ENCODE measurements at places on chromosomes 3 and 15. TPM values are rescaled to one million over a fixed set of nuclear protein-coding genes. Genes with fewer than 3 reads are reported as not detected.

DNA sequence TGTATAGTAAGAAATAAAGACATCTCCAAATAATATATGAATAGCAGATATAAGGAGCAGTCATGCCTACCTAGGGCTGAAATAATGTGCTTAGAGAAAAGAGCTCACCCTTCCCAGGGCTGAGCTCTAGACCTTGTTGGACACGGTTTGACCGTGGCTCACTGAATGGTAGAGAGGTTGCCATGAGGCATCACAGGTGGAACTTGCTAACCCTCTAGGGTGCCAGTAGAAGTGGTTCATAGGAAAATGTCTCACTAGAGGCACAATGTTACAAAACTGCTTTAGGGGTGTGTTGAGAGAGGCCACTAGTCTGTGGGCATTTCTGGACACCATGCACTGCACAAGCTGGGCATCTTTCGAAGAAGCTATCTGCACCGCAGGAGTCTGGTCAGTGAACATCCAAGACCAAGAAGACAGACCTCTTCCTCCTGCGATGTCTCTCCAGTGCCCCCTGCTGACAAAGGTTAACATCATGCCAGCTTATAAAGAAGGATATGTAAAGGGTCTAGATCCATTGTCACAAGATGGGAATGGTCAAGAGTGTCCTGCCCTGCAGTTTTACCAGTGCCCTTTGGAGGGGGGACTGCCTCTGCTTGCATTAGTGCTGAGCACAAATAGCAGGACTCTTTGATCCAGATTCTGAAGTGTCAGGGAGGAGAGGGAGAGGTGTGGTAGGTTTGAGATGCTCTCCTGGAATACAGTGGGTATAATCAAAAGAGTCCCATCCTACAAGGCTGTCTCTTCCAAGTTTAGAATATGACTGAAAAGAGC lies 266.8 kb downstream of the ZNF385D start:
- no peaks in the 10 kb centered on the region for H3K4me1 ChIP-seq
- H3K27ac ChIP-seq = no peak overlapping the region
- no peaks in the 10 kb centered on the region for H3K36me3 ChIP-seq

- no peaks in the 10 kb centered on the region for H3K27me3 ChIP-seq
- H3K4me1 ChIP-seq = no peaks in the 10 kb centered on the region
- H3K27ac ChIP-seq = no peak overlapping the region
- H3K4me3 ChIP-seq = no peak overlapping the region
- no peaks in the 10 kb centered on the region for H3K36me3 ChIP-seq
- no peak for DNase-seq
Measured at GRCh38 chr3:164620423-164620822, 457.9 kb downstream of the SI start.

The FGF7 gene
- polyA plus RNA-seq = not detected

DNA sequence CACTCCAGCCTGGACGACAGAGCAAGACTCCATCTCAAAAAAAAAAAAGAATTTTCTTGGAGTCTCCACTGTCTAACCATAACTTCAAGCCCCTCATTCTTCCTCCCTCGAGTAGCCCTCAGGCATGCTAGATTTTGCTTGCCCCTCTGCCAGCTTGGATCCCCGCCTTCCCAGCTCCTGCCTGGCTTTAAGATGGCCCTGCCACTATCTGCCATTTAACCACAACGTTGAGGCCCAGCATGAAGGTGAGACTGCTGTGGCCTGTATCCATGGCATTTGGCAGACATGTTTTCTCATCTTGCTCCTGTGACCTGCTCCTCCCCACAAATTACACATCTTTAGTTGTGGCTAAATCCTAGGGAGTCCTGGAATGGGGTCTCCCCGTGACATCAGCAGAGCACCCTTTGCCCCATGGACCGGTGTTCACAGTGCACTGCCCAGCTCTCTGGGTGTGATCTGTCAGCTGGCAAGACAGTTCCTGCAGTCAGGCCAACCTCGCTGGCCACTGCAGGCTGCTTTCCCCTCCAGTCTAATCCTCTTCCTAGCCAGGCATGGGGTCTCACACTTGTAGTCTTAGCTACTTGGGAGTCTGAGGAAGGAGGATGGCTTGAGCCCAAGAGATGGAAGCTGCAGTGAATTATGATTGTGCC lies 10.4 kb downstream of the VPS18 start:
- H3K36me3 ChIP-seq = peaks cover 24% of the 10 kb centered on the region
- DNase-seq = no peak
- H3K27ac ChIP-seq = no peak overlapping the region
- H3K4me3 ChIP-seq = no peak overlapping the region

DNA sequence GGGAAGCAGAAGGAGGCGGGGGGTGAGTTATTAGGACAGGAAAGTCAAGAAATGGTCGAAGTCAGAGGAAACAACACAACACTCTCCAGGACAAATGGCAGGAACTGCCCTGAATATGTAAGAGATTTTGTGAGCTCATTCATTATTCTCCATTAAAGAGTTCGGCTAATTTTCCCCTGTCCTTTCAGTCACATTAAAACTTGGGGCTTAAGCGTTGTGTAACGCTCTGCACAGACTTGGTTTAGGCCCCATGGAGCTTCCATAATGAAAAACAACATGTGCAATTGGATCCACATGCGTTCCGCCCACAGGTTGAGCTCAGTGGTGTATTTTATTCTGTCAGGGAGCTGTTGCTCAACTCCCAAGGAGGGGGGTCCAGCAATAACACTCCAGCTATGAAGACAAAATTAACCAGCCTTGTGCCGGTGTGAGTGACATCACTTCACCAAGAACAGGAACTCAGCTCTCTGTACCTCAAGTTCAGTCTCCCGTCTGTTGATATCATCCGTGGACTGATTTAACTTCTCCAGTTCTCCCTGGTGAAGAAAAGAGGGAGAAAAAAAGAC lies 2.3 kb downstream of the SH3BP5 start:
- H3K27ac ChIP-seq = no peak overlapping the region
- H3K4me3 ChIP-seq = no peak overlapping the region
- H3K27me3 ChIP-seq = no peaks in the 10 kb centered on the region
- H3K36me3 ChIP-seq = no peaks in the 10 kb centered on the region
- no peak for DNase-seq

- H3K27me3 ChIP-seq = no peaks in the 10 kb centered on the region
- no peak for DNase-seq
- H3K36me3 ChIP-seq = no peaks in the 10 kb centered on the region
- H3K4me1 ChIP-seq = peaks cover 56% of the 10 kb centered on the region
- H3K27ac ChIP-seq = peak overlapping the region; percentile 99
Measured at GRCh38 chr3:156817646-156818272, 8.4 kb upstream of the LEKR1 start.

The GOLIM4 gene
- 6.5 TPM for polyA plus RNA-seq

DNA sequence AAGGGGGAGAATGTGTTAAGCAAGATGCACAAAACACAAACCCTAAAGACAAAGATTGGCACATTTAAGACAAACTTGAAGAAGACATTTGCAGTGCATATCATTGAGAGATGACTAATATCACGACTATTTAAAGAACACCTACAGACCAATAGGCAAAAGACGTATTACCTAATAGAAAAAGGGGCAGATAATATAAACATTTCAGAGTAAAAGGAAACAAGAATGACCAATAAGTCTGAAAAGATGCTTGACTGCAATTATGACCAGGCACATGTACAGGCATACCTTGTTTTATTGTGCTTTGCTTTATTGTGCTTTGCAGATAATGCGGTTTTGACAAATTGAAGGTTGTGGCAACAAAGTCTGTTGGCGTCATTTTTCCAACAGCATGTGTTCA lies 4.9 kb downstream of the HACD3 start:
- DNase-seq = no peak
- no peak overlapping the region for H3K4me3 ChIP-seq
- H3K4me1 ChIP-seq = peaks cover 36% of the 10 kb centered on the region
- no peaks in the 10 kb centered on the region for H3K36me3 ChIP-seq
- H3K27me3 ChIP-seq = no peaks in the 10 kb centered on the region

DNA sequence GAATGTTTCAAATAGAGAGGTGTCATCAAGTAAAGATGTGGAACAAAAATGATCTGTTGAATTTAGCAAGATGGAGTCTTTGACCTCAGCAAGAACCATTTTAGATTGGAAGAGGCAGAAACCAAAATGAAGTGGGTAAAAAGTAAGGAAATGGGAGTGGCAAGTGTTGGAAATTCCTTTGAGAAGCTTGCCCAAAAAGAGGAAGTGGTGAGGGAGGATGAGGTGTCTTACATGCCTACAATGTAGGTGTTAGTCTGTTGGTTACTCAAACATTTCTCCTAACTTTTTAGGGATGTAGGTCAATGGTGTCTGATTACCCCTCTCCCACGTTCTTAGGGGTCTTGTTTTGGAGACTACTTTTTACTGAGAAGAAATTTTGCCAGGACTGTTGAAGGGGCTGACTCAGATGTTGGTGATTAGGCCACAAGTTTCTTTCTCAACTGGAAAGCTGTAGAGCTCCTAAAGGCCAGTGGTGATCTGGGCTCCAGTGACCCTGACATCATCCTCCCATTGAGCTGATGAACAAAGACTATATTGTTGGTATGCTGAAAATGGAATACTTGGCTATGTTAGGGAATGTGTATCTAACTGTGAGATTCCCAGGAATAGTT lies 5.1 kb downstream of the PPP2R3A start:
- DNase-seq = peak; percentile 19
- no peak overlapping the region for H3K4me3 ChIP-seq
- peaks cover 1% of the 10 kb centered on the region for H3K36me3 ChIP-seq

DNA sequence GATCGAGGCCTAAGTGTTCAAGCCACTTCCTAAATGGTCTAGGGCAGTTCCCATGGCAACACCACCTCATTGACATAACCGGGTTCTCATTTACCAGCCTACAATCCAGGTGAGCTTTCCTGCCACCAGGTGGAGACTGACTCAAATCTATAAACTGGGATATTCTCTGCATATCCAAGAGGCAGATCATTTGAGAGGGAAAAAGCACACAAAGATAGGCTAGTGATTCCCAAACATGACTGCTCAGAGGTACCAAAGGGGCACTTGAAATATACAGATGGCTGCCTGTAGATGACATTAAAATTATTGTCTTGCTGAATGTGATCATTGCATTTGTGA lies 141.3 kb upstream of the PROK2 start:
- no peaks in the 10 kb centered on the region for H3K4me1 ChIP-seq
- no peak overlapping the region for H3K27ac ChIP-seq
- H3K27me3 ChIP-seq = peaks cover 6% of the 10 kb centered on the region
- no peak overlapping the region for H3K4me3 ChIP-seq
- DNase-seq = peak; percentile 5

DNA sequence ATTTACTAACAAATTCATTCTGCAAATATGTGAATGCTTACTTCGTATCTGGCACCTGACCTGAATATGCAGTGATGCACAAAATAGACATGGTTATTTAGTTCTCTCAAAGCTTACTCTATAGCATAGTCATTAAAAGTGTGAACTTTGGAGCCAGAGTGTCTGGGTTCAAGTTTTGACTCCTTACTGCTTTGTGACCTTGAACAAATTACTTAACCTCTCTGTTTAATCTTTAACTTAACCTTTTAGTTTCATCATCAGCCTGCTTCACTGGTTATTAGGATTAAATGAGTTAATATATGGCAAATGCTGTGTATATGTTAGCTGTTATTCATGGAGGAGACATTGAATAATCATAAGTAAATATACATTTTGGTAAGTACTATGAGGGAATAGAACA lies 12.1 kb upstream of the MGA start:
- DNase-seq = no peak
- peaks cover 6% of the 10 kb centered on the region for H3K4me1 ChIP-seq
- no peaks in the 10 kb centered on the region for H3K36me3 ChIP-seq
- H3K4me3 ChIP-seq = no peak overlapping the region

The CAMKV gene
- not detected for polyA plus RNA-seq

DNA sequence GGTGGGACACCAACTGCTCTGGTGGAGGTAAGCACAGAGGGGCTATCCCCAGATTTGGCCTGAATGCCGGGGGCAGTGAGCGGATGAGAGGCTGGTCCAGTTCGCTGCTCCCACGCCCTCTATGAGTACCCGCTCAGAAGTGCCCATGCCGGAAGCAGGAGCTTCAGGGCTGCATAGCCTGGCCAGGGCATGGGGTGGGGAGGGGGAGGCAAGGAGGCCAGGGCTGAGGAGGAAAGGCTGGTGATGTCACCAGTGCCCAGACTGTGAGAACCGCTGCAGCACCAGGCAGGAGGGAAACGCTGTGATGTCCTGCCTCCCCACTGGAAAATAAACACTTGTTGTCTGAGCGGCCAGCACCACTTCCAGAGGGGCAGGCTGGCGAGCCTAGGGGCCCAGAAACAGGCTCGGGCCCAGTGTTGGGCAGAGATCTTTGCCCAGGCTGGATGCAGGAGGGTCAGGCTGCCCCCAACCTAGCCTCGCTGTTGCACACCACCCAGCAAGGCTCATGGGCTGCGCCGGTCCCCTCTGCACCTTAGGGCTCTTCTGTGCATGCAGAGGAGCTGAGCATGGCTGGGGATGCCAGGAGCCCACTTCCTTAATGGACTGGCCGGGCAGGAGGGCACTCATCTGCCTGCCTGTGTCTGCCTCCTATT lies 10.9 kb upstream of the DLL4 start:
- DNase-seq = no peak
- no peak overlapping the region for H3K27ac ChIP-seq
- peaks cover 17% of the 10 kb centered on the region for H3K27me3 ChIP-seq
- no peaks in the 10 kb centered on the region for H3K36me3 ChIP-seq

The AHSG gene
- 0.59 TPM for polyA plus RNA-seq

DNA sequence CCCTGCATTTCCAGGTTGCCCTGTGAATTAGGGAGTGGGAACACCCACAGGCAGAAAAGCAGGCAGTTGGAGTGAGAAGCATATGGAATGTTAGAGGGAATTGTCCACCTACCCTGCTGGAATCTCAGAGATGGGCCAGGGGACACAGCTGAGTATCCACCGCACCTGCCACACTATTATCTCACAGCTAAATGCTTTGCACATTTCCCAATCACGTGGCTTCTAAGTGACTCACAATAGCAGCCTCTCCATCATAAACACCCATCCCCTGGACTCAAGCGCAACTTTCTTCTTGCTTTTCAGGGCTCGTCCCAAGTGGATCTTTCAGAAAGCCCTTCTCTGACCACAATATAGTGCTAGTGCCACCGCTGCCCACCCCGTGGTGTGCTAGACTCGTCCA lies 389.0 kb upstream of the LMCD1 start:
- no peaks in the 10 kb centered on the region for H3K36me3 ChIP-seq
- H3K27ac ChIP-seq = no peak overlapping the region
- no peak overlapping the region for H3K4me3 ChIP-seq

DNA sequence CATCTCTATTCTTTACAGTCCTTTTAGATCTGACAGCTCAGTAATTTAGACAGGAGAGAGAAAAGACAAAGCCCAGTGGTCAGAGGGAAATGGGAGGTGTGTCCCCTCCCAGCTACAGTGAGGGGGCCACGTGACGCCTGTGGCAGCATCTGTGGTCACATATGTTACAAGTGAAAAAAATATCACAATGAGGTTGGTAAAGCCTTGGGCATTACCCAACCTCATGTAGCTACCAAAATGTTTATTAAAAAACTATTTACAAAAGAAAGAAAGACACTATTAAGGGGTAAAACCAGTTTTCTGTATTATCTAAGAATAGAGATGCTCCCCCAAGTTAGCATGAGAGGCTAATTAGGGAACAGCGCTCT lies 42.9 kb upstream of the PLCL2 start:
- H3K27ac ChIP-seq = no peak overlapping the region
- no peak for DNase-seq
- H3K27me3 ChIP-seq = no peaks in the 10 kb centered on the region
- no peaks in the 10 kb centered on the region for H3K4me1 ChIP-seq

All from keratinocyte (primary cell).